ENCODE measurements at places on chromosomes 5 and 9.

- no peak for DNase-seq
Observed at GRCh38 chr9:135485385-135485784, 5.8 kb downstream of the PPP1R26 start.

DNA sequence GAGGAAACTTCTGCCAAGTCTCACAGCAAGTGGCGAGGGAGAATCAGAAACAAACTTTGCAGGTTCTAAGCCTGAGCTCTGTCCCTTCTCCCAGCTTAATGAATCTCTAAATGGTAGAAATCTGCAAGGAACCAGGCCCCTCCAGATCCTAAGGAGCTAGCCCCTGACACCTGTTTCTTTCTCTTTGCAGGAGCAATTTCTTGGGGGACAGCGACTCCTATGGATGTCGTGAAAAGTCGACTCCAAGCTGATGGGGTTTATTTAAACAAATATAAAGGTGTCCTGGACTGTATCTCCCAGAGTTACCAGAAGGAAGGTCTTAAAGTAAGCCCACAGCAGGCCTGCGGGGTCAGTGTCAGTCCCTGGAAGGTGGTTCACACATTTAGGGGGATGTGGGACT, 21.8 kb downstream of the IL9 start:
- DNase-seq: no peak

- no peak for DNase-seq
Observed at GRCh38 chr5:157596487-157596886, 20.9 kb upstream of the ADAM19 start.

DNA sequence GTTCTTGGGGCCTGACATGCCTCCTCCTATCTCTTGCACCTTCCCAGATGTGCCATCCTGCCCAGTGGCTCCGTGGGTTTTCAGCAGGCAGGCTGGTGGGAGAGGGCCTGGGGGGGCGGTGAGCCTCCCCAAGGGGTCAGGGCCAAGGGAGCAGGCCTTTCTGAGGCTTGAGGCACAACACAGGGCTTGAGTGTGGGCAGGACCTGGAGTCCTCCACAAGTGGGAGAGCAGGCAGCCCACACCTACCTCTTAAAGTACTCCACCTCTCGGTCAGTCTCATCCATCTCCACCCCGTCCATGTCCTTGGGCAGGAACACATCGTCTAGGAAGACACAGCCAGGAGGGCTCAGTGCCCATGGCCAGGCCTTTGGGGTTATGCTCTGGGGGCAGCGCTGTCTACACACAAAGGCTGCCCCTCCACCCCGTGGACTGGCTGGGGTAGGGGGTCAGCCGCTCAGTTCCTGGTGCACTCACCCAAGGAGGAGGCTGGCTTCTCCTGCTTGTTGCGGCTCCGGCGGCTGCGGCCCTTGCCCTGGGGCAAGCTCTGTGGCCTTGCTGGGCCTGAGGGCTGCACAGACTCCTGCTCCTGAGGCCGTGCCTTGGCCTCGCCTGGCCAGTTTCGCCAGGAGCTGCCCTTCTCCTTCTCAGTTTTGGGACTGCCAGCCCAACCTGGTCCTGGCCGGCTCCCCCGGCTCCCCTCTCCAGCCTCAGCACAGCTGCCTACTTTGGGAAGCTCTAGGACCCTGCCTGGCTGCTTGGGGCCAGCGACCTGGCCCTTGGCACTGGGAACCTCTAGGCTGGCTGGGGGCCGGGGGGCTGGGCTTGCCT, 7.2 kb upstream of the DDX41 start:
- no peak for DNase-seq

- DNase-seq: no peak
Observed at GRCh38 chr5:16548115-16548514, 68.7 kb downstream of the RETREG1 start.

- DNase-seq: no peak
Observed at GRCh38 chr9:121498487-121499176, 1.0 kb downstream of the GGTA1 start.
